ENCODE measurements at places on chromosomes 1 and 21.

DNA sequence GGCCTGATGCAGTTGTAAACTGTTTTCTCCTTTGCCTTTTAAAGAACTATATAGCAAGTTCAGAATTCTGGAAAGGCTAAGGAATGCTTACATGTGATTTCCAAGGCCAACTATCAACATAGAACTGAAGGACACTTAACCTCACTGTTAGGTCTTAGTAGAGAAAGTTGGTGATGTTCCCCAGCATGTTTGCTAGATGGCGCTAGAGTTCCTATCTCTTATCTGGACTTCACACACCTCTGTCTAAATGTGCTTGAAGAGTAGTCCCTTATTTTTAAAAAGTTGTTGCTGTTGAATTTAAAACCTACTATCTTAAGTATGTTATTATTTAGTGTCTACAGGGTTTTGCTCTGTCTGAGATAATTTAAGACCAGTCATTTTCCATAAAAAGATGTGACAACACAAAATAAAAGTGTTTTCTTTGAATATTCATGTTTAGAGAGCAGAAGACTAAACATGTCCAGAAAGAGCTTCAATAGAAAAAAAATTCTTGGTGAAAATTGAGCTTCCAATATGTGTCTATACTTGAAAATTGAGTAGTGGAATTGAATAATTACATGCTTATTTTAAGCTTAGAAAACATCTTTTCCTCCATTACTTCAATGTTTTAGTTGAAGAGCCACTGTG lies 237.3 kb downstream of the S1PR1 start:
- DNase-seq = no peak

GRCh38 chr1:212566522-212567479 lies 41.8 kb upstream of the ATF3 start:
- peak; percentile 36 for DNase-seq

- DNase-seq = no peak
Measured at GRCh38 chr1:84382127-84382526, 16.2 kb upstream of the DNASE2B start.

DNA sequence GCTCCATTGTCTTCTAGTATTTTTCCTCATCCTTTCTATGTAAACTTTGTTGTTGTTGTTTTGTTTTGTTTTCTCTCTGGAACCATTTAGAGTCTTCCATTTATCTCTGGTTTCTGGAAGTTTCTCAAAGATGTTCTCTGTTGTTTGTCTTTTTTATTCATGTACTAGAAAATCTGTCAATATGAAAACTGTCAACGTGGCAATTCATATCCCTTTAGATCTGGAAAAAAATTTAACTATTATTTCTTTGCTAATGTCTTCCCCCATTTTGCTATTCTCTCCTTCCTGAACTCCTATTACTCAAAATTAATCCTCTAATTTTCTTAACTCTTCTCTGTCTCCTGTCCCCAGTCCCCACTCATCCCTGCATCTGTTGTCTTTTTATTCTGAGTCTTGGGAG lies 55.9 kb upstream of the LRRN2 start:
- DNase-seq = no peak

DNA sequence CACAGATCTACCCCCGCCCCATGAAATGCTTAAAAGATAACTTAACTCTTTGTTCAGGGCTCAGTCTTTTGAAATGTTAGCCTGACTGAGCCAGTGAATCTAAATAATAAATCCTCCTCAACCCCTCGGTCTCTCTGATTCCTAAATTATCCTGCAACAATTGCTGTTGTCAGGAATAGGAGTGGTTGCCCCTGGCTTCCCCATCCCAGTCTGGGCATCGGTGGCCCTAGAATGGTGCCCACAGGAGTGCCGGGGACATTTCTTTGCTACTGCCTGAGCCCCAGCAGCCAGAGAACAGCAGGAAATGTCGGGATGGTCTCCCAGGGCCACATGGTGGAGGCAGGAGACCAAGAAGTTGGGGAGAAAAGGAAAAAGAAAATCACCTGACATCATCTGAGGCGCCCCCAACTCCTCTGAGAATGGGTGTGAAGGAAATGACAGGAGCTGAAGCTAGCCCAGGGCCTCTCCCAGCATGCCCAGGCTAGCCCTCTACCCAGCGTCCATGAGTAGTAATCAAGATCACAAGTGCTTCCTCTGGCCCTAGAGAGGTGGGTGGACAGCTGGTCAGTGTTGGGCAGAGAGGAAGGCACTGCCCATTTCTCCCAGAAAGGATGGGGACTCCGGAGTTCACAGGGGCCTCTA lies 1.6 kb downstream of the PADI4 start:
- no peak for DNase-seq

DNA sequence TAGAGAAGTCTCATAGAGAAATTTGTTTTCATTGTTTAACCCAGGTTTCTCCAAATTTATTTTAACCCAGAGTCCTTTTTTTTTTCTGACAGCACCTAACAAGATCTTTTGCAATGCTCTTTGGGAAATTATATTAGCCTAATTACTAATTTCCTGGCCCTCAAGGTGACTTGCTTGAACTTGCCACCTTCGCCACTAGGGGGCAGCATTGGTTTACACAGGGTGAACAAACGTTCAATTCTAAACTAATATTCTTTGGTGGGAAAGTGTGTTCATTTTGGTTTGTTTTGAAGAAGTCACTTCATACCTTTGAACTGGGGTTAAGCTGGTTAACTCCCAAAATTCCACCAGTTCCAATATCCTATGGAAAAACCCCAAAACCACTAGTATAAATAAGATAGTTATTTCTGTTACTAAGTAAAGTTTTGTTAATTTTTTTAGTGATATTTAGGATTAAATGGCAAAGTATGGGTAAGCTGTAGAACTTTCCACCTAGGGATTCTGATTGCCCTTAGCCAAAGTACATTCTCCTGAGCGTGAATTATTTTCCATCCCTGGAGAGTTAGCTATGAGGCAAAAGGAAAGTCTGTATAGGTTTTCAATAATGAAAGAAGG lies 13.0 kb downstream of the CCDC190 start:
- peak; percentile 81 for DNase-seq

GRCh38 chr1:50973255-50973654 lies 3.2 kb downstream of the CDKN2C start:
- no peak for DNase-seq

- no peak for DNase-seq
Measured at GRCh38 chr1:63928186-63929105, 154.6 kb downstream of the ROR1 start.

- DNase-seq = peak; percentile 70
Measured at GRCh38 chr21:31580866-31581276, 78.6 kb upstream of the SOD1 start.

DNA sequence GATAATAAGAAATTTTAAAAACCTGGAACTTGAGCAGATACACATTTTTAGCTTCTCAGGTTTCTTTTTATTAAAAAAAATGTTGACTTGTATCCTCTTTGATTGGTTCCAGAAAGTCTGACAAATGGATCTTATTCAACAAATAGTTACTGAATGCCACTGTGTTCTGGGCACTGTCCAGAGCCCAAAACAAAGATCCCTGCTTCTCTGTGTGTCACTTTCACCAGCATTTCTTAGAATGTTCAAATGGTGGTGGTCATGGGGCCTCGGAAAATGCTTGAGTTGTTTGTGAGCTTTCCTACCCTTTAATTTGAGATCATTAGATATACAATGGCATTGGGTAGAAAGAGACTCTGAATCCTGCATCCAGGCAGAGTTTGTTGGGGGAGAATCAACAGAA lies 19.9 kb downstream of the ACTN2 start:
- no peak for DNase-seq

GRCh38 chr1:82799261-82799660 lies 998.5 kb downstream of the ADGRL2 start:
- DNase-seq = no peak

DNA sequence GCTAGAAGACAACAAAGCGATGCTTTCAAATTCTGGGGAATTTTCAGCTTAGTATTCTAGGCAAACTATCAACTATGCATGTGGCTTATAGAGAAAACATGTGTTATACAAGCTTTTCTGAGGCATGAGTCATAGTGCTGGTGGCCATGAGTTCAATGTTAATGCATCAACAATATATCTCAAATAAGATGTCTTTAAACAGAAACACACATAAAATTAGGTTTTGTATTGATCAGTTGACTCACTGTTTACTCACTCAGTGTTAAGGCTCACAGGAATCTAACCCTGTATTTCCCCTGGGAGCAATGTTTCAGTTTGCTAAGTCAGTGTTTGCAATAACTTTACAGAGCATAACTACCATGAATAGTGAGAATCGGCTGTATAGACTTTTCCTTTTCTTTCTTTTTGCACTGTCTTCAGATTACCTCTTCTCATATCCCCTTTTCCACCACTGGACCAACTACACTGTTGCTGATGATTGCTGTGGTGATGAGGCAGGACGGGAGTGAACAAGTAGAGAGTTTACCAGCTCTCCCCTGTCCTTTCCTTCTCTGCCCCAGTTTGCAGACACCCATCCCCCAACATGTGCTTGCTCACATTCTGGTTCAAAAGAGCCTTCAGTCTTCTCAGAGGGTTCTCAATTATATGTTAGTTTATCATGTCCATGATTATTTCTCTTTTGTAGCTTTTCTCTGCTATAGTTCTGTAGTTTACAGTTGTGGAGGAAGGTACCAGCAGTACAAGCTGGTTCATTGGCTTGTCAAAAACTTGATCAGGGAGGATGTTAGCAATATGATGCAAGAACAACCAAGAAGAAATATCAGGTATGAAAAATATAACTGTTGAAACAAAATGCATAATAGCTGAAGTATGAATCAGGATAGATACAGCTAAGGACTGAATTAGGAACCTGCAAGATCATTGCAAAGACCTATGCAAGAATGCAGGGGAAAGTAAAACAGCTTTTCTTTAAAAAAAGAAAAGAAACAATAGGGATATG lies 23.9 kb downstream of the CD2 start:
- no peak for DNase-seq

- DNase-seq = no peak
Measured at GRCh38 chr1:221328371-221328770, 413.5 kb downstream of the DUSP10 start.

DNA sequence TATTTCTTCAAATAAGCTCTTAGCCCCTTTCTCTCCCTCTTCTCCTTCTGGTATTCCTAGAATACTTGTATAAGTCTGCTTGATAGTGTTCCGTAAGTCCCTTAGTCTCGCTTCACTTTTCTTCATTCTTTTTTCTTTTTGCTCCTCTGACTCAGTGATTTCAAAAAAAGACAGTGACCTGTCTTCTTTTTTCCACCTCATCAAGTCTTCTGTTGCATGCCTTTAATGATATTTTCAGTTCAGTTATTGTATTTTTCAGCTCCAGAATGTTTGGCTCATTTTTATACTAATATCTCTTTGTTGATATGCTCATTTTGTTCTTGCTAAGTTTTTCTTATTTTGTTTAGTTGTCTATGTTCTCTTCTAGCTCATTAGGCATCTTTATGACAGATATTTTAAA lies 97.7 kb downstream of the POFUT2 start:
- no peak for DNase-seq

DNA sequence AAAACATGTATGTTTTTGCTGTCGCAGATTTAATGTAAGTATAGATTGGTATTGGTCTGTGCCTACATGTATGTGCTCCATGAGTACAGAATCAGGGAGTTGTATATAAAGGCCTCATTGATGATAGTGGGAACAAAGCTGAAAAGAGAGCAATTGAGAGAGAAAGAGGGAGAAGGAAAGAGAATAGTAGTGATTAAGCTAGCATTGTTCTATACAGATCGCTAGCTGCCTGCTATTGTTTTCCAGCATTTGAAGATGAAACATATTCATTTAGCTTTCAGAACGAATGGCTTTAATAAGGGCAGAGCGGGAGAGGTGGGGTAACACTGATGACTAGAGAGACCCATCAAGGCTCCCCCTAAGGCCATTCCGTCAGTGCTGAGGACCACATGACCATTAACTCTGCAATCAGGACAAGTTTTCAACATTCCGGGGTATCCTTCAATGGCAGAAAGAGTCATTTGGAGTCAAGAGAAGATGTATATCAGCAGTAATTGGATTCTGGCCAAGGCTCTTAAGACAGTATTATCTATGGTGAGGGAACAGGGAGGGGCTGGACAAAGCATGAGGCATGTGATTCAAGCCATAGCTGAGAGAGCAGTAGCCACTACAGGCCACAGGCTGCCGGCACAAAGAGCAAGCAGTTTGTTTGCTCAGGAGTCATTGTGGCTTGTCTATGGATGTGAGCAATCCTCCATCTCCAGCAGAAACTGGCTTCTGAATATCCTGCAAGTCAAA lies 176.5 kb downstream of the PBX1 start:
- no peak for DNase-seq

- DNase-seq = no peak
Measured at GRCh38 chr1:44713321-44713781, 17.6 kb downstream of the RNU5D-1 start.

GRCh38 chr1:26909951-26910342 lies 3.8 kb downstream of the NR0B2 start:
- no peak for DNase-seq

- DNase-seq = no peak
Measured at GRCh38 chr21:20151741-20152140, 846.5 kb upstream of the NCAM2 start.

- DNase-seq = no peak
Measured at GRCh38 chr21:44408226-44408625, 47.1 kb upstream of the LRRC3 start.

DNA sequence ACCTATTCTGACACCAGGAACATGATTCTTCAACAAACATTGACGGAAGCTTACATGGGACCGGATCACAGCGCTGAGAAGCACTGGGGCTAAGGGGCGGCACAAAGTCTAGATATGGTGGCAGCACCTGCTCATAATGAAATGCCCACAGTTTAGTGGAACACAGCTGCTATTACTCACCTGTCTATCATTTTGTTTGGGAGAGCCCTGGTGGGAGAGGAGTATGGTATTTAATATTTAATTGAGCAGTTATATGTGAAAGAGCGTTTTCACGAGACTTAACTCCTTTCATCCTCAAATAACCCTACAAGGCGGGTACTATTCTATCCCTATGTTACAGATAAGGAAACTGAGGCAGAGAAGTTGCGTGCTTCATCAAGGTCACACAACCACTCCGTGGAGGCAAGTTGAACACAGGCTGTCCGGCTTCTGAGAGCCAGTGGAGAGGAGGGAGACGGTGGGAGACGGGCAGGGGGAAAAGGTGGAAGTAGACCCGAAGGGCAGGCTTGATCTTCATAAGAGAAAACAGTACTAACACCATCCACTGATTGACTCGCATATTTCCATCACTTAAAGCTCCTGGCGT lies 790 bp upstream of the TSNAX start:
- no peak for DNase-seq

GRCh38 chr21:36841866-36842265 lies 124.6 kb downstream of the HLCS start:
- DNase-seq = no peak

DNA sequence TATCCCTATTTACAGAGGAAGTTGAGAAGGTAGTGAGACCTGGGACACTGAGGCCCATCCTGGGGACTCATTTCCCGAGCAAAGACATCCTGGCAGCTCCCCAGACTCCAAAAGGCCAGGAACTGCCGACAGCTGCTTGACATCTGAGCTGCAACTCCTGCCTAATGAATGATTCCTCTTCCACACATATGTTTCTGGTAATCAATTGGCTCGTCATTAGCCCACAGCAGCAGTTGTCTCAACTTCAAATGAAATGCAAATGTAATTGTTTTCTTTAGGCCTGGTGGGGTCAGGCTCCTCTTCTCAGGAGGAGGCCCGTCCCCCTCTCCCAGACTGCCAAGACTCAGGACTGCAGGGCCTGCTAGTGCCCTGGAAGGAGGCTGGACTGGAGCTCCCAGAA lies 61.8 kb upstream of the DISP3 start:
- no peak for DNase-seq
